ENCODE measurements at places on chromosomes 16 and 17. TPM values are rescaled to one million over a fixed set of nuclear protein-coding genes. Genes with fewer than 3 reads are reported as not detected.

DNA sequence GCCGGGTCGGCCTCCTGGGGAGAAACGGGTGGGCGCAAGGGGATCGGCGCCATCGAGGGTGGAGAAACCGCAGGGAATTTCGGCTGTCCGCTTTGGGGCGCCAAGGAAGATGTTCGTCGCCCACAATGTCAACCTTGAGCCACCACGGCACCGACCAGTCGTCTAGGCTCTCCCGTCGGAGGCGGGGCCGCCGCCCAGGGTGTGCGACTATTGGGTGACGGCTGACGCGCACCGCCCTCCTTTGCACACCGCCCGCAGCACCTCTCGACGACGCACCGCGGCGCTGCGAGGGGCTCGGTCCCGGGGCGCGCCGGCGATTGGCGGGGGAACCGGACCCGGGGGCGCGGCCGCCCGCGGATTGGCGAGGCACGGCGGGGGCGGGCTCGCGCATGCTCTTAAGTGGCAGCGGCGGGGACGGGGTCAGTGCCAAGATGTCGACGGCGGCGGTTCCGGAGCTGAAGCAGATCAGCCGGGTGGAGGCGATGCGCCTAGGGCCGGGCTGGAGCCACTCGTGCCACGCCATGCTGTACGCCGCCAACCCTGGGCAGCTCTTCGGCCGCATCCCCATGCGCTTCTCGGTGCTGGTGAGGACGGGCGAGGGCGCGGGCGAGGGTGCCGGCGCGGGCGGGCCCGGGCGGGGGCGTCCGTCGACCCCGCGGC lies at the start of gene NUDT16L1:
TSS of gene NUDT16L1 (plus strand) at position 267 of the 660 bp plus-strand sequence. CDS start at position 432, 165 bp downstream.
- peak within 1 kb of the TSS; percentile 72 for H3K4me3 ChIP-seq
- peak within 1 kb of the TSS; percentile 81 for H3K27ac ChIP-seq
- no peaks in the 10 kb centered on the region for H3K27me3 ChIP-seq
- H3K4me1 ChIP-seq, result peaks cover 5% of the 10 kb centered on the region
- peak; percentile 96 for DNase-seq
- peaks cover 6% of the 10 kb centered on the region for H3K36me3 ChIP-seq

Gene KCNAB3
- total RNA-seq, result 1.1 TPM

DNA sequence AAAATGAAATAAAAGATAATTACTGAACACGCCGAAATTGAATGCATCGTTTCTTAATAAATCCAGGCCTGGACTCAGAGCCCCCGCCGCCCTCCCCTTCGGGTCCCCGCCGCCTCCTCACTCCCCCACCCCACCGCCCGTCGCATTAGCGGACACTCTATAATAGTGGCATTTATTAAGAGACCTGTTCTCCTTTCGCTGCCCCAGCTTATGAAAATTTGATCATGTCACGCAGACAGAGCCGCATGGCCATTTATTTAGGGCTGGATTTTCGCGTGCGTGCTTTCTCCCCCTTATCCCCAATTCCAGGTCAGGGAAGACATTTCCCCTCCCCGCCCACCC lies 6.3 kb upstream of the HOXB2 start:
- H3K4me1 ChIP-seq, result peaks cover 14% of the 10 kb centered on the region
- peak overlapping the region; percentile 5 for H3K27ac ChIP-seq
- DNase-seq, result no peak
- H3K27me3 ChIP-seq, result no peaks in the 10 kb centered on the region
- H3K36me3 ChIP-seq, result no peaks in the 10 kb centered on the region
- no peak overlapping the region for H3K4me3 ChIP-seq

DNA sequence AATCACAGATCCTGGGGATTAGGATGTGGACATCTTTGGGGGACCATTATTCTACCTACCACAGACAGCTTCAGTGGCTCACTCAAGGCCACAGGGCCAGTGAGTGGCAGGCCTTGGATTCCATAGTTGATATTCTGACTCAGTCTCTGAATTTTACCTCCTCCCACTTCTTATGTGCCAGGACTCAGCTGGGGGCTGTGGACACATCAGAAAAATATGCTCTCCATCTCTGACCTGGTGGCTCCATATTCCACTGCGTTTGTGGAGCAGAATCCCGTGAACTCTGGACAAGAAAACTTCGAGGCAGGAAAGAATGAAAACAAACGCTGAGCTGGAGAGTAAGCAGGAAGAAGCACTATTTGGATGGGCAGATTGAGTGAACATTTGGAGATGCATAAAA lies 301.8 kb upstream of the MAF start:
- no peak overlapping the region for H3K4me3 ChIP-seq
- H3K27ac ChIP-seq, result no peak overlapping the region
- no peaks in the 10 kb centered on the region for H3K36me3 ChIP-seq
- no peak for DNase-seq

DNA sequence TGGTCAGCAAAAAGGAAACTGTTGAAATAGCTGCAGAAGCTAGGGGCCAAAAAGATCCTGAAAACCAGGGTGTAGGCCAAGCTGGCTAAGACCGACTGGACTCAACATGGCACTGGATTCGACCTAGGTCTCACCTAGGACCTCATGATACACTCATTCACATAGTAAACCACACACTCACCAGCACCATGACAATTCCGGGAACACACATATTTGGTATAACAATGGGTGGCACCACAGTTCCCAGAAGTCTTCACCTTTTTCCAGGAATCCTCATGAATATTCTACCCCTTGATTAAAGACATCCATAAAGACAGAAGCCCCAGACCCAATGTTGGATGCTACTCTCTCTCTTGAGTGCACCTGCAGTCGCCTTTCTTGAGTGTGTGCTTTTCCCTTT lies 460.1 kb downstream of the TMEM114 start:
- H3K27ac ChIP-seq, result no peak overlapping the region
- DNase-seq, result no peak
- H3K4me3 ChIP-seq, result no peak overlapping the region
- H3K27me3 ChIP-seq, result no peaks in the 10 kb centered on the region

GRCh38 chr17:39894681-39895376 lies 23.6 kb downstream of the GSDMB start:
- no peak overlapping the region for H3K27ac ChIP-seq
- H3K27me3 ChIP-seq, result no peaks in the 10 kb centered on the region
- no peaks in the 10 kb centered on the region for H3K36me3 ChIP-seq
- DNase-seq, result no peak

GRCh38 chr16:69133373-69133954 lies 1.0 kb downstream of the UTP4 start:
- peaks cover 3% of the 10 kb centered on the region for H3K4me1 ChIP-seq
- H3K4me3 ChIP-seq, result peak overlapping the region; percentile 85
- H3K36me3 ChIP-seq, result no peaks in the 10 kb centered on the region
- no peak for DNase-seq
- no peaks in the 10 kb centered on the region for H3K27me3 ChIP-seq

DNA sequence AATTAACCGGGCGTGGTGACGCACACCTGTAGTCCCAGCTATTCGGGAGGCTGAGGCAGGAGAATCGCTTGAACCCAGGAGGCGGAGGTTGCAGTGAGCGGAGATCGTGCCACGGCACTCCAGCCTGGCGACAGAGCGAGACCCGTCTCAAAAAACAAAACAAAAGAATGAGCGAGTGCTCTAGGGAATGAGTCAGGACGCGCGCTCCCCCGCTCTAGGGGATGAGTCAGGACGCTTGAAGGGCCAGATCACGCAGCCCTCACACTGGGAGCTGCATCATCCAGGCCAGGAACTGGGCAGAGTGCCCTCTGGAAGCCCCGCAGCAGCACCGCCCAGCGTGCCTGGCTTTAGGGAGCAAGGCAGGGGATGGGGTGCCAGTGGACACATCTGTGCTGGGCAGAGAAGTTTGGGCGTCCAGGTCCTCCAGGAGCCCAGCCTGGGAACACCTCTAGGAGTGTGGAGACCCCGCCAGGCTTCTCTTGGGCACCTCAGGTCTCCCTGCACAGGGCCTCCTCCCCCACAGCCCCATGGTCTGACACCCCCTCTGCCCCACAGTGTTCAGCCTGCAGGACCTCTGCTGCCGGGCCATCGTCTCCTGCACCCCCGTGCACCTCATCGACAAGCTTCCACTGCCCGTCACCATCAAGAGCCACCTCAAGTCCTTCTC lies 3.9 kb upstream of the WFIKKN1 start:
- no peak overlapping the region for H3K4me3 ChIP-seq
- H3K4me1 ChIP-seq, result peaks cover 6% of the 10 kb centered on the region
- peaks cover 5% of the 10 kb centered on the region for H3K36me3 ChIP-seq
- DNase-seq, result no peak
- H3K27ac ChIP-seq, result no peak overlapping the region
- H3K27me3 ChIP-seq, result no peaks in the 10 kb centered on the region

- no peaks in the 10 kb centered on the region for H3K4me1 ChIP-seq
- no peaks in the 10 kb centered on the region for H3K27me3 ChIP-seq
- DNase-seq, result no peak
- no peak overlapping the region for H3K4me3 ChIP-seq
Measured at GRCh38 chr16:35506898-35507194, 2047.4 kb downstream of the TP53TG3F start.

Gene UTS2R
- not detected for total RNA-seq

Gene EVI2B
- 8.5 TPM for total RNA-seq

- DNase-seq, result peak; percentile 78
- H3K27ac ChIP-seq, result no peak overlapping the region
- H3K36me3 ChIP-seq, result no peaks in the 10 kb centered on the region
- peak overlapping the region; percentile 4 for H3K4me3 ChIP-seq
Measured at GRCh38 chr16:54193665-54194333, 92.8 kb downstream of the IRX3 start.

Data from colonic mucosa (tissue), 4 donors.